NCI-H1694 treated with DMSO at 0.1 percent for 48 hours (cell line): ENCODE measurements at places on chromosomes 6 and 20.

- no peak for DNase-seq
These were observed 79.0 kb upstream of the FAM184A start for GRCh38 chr6:119157506-119157815.

DNA sequence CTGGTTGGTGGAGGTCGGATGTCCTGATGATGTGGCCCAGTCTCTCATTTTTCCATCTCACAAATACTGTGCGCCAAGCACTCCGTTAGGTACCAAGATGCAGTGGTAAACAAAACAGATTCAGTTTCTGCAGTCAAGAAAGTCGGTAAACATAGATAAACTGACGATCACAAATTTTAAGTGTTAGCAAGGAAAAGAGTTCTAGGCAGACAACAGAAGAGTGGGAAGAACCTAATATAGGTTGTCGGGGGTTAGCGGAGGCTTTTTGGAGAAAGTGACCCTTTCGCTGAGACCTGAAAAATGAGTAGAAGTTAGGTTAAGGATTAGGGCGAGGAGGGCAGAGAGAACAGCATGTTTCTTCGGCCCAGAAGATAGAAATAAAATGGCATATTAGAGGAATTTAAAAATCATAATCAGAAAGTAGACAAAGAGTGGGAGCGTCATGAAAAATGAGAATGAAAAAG, 514 bp downstream of the ORC3 start:
- DNase-seq, result no peak

GRCh38 chr6:43983632-43984031, 143.6 kb downstream of the MRPL14 start:
- DNase-seq, result no peak

GRCh38 chr6:158914923-158915322, 85.1 kb downstream of the RSPH3 start:
- DNase-seq, result no peak

- DNase-seq, result no peak
These were observed 149.9 kb downstream of the RPS12 start for GRCh38 chr6:132964101-132964867.

DNA sequence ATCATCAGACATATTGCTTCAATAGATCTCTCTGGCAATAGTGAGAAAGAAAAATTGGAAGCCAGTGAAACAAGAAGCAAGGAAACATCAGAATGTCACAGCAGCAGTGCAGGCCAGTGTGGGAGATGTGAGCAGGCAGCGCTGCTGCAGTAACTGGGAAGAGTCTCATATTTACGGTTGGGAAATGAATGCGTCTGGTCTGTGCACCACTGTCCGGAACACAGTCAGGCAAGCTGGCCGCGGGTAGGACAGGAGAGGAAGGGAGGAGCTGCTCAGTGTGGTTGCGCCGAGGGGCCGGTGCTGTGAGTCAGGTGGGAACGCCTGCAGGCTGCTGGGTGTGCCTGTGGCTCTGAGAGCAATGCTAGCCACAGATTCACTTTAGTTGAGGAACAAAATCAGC, 6.4 kb upstream of the PSMG4 start:
- no peak for DNase-seq

DNA sequence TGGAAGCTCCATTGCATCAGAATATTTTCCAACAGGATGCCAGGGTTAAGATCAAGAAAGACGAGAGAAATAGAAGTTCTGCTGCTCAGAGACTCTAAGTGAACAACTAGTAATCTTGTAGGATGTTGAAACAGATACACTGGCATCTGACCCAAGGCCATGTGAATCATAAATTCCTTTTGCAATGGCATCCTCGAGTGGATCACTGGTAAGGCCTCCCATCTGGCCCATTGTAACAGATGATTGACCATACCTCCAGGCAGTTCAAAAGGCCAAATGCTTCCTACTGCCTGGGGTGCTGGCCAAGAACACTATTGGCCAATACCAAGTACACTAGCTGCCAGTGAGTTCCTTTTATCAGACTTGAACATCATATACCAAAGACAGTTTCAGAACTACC, 9.9 kb upstream of the SLC17A3 start:
- no peak for DNase-seq

DNA sequence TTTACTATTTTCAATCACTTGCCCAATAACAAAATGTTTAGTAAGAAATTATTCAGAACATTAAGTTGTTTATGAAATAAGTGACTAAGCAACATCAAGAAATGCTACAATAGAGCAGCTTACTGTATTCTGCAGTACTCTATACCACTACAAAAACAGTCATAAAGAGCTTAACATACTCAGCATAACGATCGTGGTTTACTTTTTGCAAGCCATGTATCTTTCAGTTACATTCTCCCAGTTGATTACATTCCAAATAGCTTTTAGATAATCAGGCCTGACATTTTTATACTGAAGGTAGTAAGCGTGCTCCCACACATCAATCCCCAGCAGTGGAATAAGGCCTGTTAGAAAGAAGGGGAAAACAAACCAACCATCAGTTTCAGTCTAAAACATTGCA, 10.7 kb downstream of the SOD2 start:
- no peak for DNase-seq

- DNase-seq, result no peak
These were observed 270.0 kb downstream of the CDH26 start for GRCh38 chr20:60228255-60228654.

DNA sequence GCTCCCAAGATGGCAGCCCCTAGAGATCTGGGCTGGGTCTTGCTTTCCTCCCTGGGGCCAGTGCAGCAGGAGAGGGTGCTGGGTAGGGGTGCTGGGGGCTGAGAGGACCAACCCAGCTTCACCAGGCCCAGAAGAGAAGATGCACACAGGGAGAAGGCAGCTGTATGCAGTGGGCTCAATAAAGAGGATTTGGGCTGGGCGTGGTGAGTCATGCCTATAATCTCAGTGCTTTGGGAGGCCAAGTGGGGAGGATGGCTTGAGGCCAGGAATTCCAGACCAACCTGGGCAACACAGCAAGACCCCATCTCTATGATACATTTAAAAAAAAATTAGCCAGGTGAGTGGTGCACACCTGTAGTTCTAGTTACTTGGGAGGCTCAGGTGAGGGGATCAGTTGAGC, 25.7 kb upstream of the EMILIN3 start:
- no peak for DNase-seq

DNA sequence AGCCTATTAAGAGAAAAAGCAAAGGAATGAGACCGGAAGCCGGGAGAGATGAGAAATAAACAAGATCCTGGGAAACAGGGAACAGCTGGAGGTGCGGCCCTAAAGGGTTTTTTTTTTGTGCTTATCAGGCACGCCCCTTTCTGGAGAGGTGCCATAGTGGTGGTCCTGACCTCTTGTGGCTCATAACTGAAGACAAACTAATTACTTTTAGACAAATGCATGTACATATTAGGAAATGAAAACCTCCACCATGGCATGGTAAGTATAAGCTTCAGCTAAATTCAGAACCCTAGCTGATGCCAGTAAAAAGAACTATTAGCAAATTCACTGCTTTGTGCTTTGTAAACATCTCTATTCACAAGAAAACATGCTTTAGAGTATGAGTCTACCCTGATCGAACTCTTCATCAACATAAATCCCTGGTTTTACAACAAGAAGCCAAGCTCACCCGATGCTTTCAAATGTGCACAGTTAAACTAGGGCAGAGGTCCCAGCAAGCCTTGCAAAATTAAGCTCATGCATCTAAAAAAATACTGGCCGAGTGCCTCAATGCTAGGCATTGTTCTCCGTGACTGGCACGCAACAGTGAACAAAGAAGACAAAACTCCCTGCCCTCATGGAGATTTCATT, 96.4 kb upstream of the MRPS10 start:
- DNase-seq, result peak; percentile 20

DNA sequence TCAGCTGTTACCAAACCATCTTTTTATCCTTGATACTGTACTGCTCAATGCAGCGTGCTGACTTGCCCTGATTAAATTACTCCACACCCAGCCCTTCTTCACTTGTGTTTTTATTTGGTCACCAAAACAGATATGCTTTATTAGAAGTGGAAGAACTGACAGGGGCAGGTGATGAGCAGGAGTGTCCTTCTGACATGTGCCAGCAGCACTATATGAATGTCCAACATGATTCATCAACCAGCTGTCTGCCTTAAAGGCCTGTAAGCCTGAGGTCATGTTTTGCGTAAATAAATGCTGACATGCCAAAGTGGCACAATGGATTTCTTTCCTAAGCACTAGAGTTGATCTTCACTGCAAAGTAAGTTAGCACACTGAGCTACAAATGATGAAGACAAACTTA, 15.4 kb downstream of the POPDC3 start:
- no peak for DNase-seq

DNA sequence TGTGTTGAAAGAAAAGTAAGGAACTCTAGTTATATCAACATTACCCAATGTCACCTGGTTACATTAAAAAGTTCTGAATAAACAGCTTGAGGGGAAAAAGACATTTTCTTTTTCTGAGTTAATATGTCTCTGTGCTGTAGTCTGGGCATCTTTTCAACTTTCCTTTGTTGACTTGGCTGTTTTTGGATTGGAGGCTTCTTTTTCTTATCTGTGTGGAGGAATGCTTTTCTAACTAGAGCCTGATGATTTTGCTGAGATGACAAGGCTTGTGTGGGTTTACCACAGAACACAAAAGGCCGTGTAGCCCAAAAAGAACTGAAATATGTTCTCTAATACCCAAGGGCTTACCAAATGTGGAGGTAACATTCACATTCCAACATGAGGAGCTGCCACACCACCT, 161.8 kb downstream of the KCNQ5 start:
- DNase-seq, result no peak

DNA sequence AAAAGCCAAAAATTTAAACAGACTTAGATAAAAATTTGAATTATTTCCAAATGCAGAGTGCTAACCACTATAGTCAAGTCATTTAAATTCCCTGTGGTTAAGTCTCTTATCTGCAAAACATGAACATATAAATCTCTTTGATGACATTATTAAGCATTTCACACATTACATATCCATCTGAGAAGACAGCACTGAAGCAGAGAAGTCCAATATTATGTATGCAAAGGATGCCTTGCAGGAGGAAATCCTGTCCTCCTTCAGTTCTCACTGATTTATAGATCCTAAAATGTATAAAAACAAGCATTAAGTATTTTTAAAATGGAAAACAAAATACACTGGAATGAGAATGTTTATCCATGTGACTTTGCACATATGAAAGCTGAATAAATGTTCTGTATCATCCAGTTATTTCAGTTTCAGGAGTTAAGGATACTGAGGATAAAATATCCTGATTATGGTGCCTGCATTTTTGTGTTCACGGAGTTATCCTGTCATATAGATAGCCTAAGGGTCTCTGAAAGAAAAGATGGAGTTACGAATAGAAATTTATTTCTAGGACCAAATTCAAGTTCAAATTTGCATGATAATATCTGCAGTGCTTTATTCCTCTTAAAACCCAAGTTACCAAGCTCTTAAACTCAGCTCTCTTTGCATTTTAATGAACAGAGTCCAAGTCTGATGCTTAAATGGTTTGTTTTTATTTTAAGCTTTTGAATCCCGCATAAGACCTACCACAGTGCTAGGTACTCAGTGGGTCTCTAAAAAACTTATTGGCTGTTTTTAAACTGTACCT, 145.4 kb downstream of the PRKN start:
- no peak for DNase-seq

- DNase-seq, result no peak
These were observed 12.8 kb downstream of the OPN5 start for GRCh38 chr6:47794577-47795135.

GRCh38 chr20:41181567-41181966, 44.2 kb downstream of the PLCG1 start:
- DNase-seq, result no peak

- no peak for DNase-seq
These were observed 15.6 kb downstream of the RAD21L1 start for GRCh38 chr20:1241456-1241855.

DNA sequence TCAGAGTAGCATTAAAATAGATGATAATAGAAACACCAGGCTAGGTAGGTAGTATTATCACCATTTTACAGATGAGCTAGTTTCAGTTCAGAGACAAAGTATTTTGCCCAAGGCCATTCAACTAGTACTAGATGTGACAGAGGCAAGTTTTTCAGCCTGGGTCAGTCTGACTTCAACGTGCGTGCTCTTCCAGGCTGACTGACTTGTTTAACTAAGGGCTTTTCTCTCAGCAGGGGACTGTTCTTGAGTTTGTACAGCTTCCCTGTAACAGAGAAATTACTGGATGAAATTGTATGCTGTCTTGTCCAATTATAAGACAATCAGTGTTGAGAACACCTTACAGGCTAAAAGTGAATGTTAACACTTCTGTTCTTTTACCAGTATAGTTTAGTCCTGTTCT, 333.5 kb upstream of the MAN1A1 start:
- no peak for DNase-seq

DNA sequence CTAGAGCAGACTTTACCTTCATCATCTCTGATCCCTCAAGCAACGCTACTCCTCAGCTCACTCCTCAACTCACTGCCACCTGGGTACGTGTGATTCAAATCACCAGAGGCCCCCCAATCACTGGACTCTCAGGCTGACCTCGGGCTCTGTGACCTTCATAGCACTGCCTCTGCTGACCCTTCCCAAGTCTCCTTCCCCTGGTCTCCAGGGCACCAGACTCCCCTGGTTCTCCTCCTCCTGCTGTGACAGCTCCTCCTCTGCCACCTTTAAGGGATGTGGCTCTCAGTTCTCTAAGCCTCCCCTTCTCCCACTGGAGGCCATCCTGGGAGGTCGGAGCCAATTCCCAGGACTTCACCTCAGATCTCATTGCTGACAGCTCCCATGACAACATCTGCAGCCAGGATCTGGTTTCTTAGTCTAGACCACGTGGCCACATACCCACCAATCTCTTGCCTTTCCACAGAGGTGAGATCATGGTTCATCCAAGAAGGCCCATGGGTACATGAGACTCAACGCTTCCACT, 90.4 kb downstream of the NFATC2 start:
- no peak for DNase-seq

DNA sequence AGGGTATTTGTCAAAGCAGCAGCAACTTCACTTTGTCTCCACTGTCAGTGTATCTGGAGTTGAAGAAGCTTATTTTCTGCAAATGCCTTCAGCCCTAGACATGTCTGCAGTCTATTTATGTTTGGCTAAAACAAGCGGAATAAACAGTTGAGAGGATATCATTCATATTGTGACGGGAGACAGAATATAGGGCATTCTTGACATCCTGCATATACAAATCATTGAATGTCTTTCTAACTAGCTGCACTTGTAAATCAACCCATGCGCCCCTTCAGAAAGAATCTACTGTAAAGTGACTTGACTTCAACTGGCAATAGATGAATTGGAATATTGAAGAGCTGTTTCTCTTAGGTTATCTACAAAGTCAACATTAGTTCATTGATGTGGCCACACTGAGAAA, 258.9 kb downstream of the TSHZ2 start:
- DNase-seq, result no peak

DNA sequence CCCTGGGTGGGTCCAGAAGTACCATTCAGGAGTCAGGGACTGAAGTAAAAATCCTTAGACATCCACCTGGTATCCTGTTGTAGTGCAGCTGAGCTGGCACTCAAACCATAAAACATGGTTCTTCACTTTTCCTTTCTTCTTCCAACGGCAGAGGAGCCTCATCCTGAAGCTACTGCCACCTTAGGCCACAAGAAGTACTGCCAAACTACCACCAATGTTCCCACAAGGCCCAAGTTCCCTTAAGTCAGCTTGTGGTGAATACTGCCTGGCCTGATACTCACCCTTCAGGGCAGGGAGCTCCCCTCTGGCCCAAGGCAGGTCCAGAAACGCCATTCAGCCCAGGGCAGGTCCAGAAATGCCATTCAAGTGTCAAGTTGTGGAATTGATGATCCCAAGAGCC, 1053.4 kb upstream of the CITED2 start:
- no peak for DNase-seq
